Keratinocyte (primary cell): ENCODE measurements at places on chromosomes 1 and 21. TPM values are rescaled to one million over a fixed set of nuclear protein-coding genes. Genes with fewer than 3 reads are reported as not detected.

- peaks cover 7% of the 10 kb centered on the region for H3K27me3 ChIP-seq
- H3K36me3 ChIP-seq = no peaks in the 10 kb centered on the region
- H3K4me3 ChIP-seq = no peak overlapping the region
- peaks cover 18% of the 10 kb centered on the region for H3K4me1 ChIP-seq
- no peak for DNase-seq
These were observed 37.4 kb downstream of the CFAP74 start for GRCh38 chr1:1966071-1966740.

DNA sequence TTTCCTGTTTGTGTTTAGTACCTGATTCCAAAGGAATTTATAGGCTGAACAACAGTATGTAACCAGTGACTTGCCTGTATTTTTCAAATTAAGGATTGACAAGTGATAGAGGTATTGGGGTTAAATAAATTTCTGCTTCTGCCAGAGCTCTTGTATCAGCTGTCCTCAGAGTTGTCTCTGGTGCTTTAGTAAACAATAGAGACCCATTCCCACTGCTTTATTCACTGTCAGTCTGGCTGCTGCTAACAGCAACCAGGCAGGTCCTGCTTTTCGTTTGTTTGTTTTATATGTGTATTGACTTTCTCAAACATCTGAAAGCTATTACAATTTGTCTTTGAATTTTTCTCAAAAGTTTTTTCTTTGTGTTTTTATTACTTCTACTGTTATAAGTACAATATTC is 76.1 kb downstream of the OLFM3 start:
- no peaks in the 10 kb centered on the region for H3K4me1 ChIP-seq
- no peak for DNase-seq
- H3K36me3 ChIP-seq = no peaks in the 10 kb centered on the region
- H3K4me3 ChIP-seq = no peak overlapping the region
- H3K27me3 ChIP-seq = no peaks in the 10 kb centered on the region
- no peak overlapping the region for H3K27ac ChIP-seq

The HORMAD1 gene
- 1.4 to 3.3 TPM (median 2.4 TPM) in 3 replicates for polyA plus RNA-seq

DNA sequence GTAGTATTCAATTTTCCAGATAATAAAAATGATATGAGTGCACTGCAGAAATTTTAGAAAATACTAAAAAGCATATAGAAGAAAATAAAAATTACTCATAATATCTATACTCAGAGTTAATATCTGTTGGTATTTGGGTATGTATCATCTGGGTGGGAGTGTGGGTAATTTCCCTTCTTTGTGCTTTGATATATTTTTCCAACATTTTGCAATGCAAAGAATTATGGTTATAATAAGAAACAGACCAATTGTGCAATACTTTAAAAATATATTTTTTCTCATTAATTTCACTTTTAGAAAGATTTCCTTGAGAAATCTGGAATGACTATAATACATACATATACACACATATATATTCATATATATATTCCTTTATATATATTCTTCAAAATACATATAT is 665.7 kb downstream of the ADGRL2 start:
- no peaks in the 10 kb centered on the region for H3K4me1 ChIP-seq
- no peak overlapping the region for H3K27ac ChIP-seq
- DNase-seq = no peak
- no peaks in the 10 kb centered on the region for H3K36me3 ChIP-seq
- no peak overlapping the region for H3K4me3 ChIP-seq

GRCh38 chr1:167927046-167927754 is 9.3 kb upstream of the DCAF6 start:
- H3K4me3 ChIP-seq = no peak overlapping the region
- H3K27me3 ChIP-seq = no peaks in the 10 kb centered on the region
- no peak overlapping the region for H3K27ac ChIP-seq
- peaks cover 9% of the 10 kb centered on the region for H3K4me1 ChIP-seq
- H3K36me3 ChIP-seq = no peaks in the 10 kb centered on the region
- no peak for DNase-seq

DNA sequence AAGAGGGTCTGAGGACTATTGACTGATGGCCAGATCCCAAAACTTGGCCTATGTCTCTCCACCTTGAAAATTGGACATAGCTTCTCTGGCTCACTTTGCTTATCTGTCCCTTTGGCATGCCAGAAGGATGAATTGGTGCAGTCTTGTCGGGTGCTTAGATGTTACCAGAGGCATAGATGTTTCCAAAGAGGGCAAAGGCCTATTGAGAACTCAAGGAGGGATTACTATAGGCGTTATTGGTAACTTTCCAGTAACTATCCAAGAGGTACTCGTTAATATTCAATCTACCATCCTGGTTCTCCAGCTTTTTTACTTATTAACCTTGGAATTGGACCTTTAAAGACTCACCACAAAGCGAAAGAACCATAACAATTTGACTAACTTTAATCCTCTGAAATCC is 368.3 kb upstream of the ESRRG start:
- no peak overlapping the region for H3K27ac ChIP-seq
- DNase-seq = no peak
- no peak overlapping the region for H3K4me3 ChIP-seq
- H3K4me1 ChIP-seq = no peaks in the 10 kb centered on the region
- peaks cover 17% of the 10 kb centered on the region for H3K27me3 ChIP-seq

DNA sequence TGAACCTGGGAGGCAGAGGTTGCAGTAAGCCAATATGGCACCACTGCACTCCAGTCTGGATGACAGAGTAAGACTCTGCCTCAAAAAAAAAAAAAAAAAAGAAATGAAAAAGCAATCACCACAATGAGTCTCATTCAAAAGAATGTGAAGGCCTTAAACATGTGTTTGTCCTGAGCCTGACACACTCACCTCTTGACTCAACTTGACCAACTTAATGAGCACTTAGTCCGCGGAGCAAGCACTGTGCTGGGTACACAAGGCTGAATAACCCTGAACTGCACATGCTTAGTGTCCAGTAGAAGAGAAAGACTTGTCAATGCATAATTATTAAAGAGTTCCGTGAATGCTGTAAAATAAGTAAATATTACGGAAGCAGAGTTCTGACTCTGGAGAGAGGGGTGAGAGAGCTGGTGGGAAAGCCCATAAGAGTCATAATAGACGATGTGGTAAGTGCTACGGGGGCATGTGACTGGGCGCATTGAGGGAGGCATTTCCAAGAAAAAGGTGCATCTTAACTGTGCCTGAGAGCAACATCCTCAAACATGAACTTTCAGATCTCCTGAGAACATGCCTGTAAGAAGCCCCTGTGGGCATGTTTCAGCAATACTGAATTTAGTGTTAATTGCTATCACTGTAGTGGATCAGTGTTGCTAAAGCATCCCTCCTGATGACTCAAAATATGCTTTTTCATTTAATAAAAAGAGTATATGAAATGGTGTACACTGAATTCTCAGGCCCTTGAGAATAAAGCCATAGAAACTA is 27.2 kb downstream of the MCOLN2 start:
- no peak for DNase-seq
- H3K36me3 ChIP-seq = no peaks in the 10 kb centered on the region
- no peak overlapping the region for H3K27ac ChIP-seq
- no peaks in the 10 kb centered on the region for H3K27me3 ChIP-seq
- no peak overlapping the region for H3K4me3 ChIP-seq
- no peaks in the 10 kb centered on the region for H3K4me1 ChIP-seq

GRCh38 chr21:39188521-39189139 is 5.4 kb upstream of the PSMG1 start:
- no peak for DNase-seq
- H3K4me3 ChIP-seq = no peak overlapping the region

- H3K4me1 ChIP-seq = no peaks in the 10 kb centered on the region
- H3K27ac ChIP-seq = no peak overlapping the region
- no peak for DNase-seq
These were observed 61.8 kb upstream of the B3GALNT2 start for GRCh38 chr1:235566084-235566483.

- no peaks in the 10 kb centered on the region for H3K27me3 ChIP-seq
- peaks cover 13% of the 10 kb centered on the region for H3K36me3 ChIP-seq
- H3K4me1 ChIP-seq = peaks cover 17% of the 10 kb centered on the region
- H3K27ac ChIP-seq = peak overlapping the region; percentile 91
- H3K4me3 ChIP-seq = peak overlapping the region; percentile 96
- no peak for DNase-seq
These were observed 535 bp downstream of the SETD4 start for GRCh38 chr21:36059823-36060158.

The RBBP4 gene
- 37.6 to 87.4 TPM (median 61.5 TPM) in 3 replicates for polyA plus RNA-seq

- H3K27me3 ChIP-seq = no peaks in the 10 kb centered on the region
- H3K36me3 ChIP-seq = peaks cover 16% of the 10 kb centered on the region
- H3K27ac ChIP-seq = no peak overlapping the region
- H3K4me3 ChIP-seq = no peak overlapping the region
These were observed 142.7 kb upstream of the CD34 start for GRCh38 chr1:208053661-208054060.

- no peaks in the 10 kb centered on the region for H3K36me3 ChIP-seq
- H3K27me3 ChIP-seq = no peaks in the 10 kb centered on the region
- H3K4me1 ChIP-seq = no peaks in the 10 kb centered on the region
- no peak overlapping the region for H3K4me3 ChIP-seq
- H3K27ac ChIP-seq = no peak overlapping the region
These were observed 121.7 kb downstream of the KIF26B start for GRCh38 chr1:245276445-245276844.

DNA sequence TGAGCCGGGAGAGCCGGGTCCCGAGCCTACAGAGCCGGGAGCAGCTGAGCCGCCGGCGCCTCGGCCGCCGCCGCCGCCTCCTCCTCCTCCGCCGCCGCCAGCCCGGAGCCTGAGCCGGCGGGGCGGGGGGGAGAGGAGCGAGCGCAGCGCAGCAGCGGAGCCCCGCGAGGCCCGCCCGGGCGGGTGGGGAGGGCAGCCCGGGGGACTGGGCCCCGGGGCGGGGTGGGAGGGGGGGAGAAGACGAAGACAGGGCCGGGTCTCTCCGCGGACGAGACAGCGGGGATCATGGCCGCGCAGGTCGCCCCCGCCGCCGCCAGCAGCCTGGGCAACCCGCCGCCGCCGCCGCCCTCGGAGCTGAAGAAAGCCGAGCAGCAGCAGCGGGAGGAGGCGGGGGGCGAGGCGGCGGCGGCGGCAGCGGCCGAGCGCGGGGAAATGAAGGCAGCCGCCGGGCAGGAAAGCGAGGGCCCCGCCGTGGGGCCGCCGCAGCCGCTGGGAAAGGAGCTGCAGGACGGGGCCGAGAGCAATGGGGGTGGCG is 371 bp downstream of the ARID1A start:
- no peak for DNase-seq
- H3K4me3 ChIP-seq = peak overlapping the region; percentile 72
- no peaks in the 10 kb centered on the region for H3K36me3 ChIP-seq
- peaks cover 54% of the 10 kb centered on the region for H3K4me1 ChIP-seq
- peak overlapping the region; percentile 66 for H3K27ac ChIP-seq

GRCh38 chr1:33997127-33998036 is 133.5 kb downstream of the HMGB4 start:
- H3K36me3 ChIP-seq = no peaks in the 10 kb centered on the region
- H3K27me3 ChIP-seq = no peaks in the 10 kb centered on the region
- no peak overlapping the region for H3K27ac ChIP-seq
- no peak for DNase-seq
- no peaks in the 10 kb centered on the region for H3K4me1 ChIP-seq

The SPTA1 gene
- polyA plus RNA-seq = not detected in 3 replicates

DNA sequence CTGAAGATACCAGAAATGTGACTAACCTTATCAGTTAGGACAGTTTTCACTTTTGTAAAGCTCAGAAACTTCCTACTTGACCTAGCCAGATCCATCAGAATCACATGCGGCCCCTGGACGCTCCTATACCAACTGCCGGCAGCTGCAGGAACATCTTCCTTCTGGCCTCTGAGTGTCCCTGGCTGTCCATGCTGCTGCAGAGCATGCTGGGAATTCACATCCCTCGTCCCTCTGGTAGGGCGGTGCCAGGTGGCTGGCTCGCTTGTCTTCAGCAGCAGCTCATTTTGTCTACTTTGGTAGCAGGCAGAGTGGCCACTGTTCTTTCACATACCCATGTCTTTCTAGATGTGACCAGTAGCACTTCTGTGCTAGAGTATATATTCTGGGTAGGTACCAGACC is 34.4 kb downstream of the HHAT start:
- H3K4me3 ChIP-seq = no peak overlapping the region
- no peak for DNase-seq
- no peaks in the 10 kb centered on the region for H3K36me3 ChIP-seq
- H3K27me3 ChIP-seq = no peaks in the 10 kb centered on the region
- no peak overlapping the region for H3K27ac ChIP-seq
- H3K4me1 ChIP-seq = peaks cover 11% of the 10 kb centered on the region

The NPHS2 gene
- not detected in 3 replicates for polyA plus RNA-seq

The CFAP107 gene
- not detected in 3 replicates for polyA plus RNA-seq

The SERPINC1 gene
- 0.14 to 0.26 TPM (median 0.18 TPM) in 3 replicates for polyA plus RNA-seq

The KCNT2 gene
- 0.01 TPM in 1 of 3 replicates, not detected in the others for polyA plus RNA-seq

The SAMD13 gene
- 0.32 to 0.75 TPM (median 0.48 TPM) in 3 replicates for polyA plus RNA-seq

The TENT5C gene
- polyA plus RNA-seq = 0.10 to 0.13 TPM (median 0.10 TPM) in 3 replicates

The AQP10 gene
- 0.85 to 1.8 TPM (median 1.2 TPM) in 3 replicates for polyA plus RNA-seq

The CD1C gene
- not detected in 3 replicates for polyA plus RNA-seq

GRCh38 chr1:207040181-207040533 is 7.6 kb upstream of the C1orf116 start:
- no peak for DNase-seq
- peaks cover 3% of the 10 kb centered on the region for H3K36me3 ChIP-seq
- H3K4me1 ChIP-seq = peaks cover 10% of the 10 kb centered on the region
- no peak overlapping the region for H3K27ac ChIP-seq
- H3K4me3 ChIP-seq = no peak overlapping the region

GRCh38 chr1:77832901-77833300 is 53.5 kb downstream of the MIGA1 start:
- peak overlapping the region; percentile 8 for H3K27ac ChIP-seq
- H3K4me3 ChIP-seq = no peak overlapping the region
- H3K4me1 ChIP-seq = peaks cover 18% of the 10 kb centered on the region
- no peaks in the 10 kb centered on the region for H3K27me3 ChIP-seq

The DIO1 gene
- not detected in 3 replicates for polyA plus RNA-seq
